Non-pigmented ciliary epithelial cell (primary cell): ENCODE measurements at places on chromosomes 13 and 19.
A peak's percentile ranks its signal among the peaks of the same experiment; 100 is the strongest.

DNA sequence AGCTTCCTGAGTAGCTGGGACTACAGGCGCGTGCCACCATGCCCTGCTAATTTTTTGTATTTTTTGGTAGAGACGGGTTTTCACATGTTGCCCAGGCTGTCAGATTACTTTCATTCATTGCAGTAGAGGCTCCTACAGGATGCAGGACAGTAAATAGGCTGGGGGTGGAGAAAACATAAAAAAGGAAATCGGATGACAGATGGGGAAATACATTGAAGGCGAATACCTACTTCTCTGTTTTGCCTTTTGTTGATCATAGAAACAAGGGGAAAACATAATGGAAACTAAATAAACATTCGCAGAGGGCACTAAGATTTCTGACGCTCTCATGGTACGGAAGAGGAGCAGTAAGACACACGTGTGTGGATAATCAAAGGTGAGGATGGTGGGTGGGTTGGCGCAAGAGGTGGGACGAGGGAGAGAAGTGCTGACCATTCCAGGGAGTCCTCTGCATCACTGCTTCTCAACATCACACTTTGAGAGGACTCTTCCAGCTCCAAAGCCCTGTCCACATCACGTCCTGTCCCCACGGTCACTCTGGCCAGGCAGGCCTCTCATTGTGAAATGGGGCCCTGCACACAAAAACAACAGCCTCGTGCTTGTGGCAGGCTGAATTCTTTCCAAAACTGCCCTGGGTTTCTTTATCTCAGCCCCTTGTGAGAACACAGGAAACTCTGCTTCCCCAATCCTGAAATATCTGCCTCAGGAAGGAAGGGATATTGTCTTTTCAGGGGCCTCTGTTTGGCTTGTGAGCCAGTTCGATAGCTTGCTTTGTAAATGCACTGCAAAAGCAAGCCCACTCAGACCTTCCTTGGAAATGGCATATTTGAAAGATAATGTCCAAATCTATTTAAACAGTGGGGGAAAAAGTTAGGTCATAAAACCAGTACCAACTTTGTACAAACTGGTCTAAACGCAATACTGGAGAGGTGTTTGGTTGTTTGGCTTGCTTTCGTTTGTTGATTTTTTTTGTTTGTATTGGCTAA, 188.5 kb downstream of the FOXO1 start:
- no peak for DNase-seq

GRCh38 chr13:48318821-48319511, 15.4 kb downstream of the RB1 start:
- no peak for DNase-seq

DNA sequence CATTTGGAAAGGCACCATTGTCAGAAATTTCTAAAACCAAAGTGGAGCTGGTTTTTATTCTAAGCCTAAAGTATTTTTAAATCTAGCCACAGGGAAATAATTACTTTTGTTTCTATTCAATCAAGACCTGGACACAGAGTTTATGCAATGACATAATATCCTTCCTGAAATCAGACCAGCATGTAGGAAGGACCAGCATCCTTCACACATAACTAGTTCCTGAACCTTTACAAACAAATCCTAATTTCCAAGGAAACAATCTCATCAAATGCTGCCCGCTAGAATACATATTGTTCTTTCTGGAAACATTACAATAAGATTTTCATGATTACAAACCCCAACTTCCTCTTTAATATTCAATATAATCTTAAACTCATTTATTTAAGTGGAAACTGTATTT, 1.5 kb downstream of the STARD13 start:
- DNase-seq, result no peak

- DNase-seq, result no peak
Observed at GRCh38 chr19:48624791-48625723, 5.8 kb downstream of the SPHK2 start.

DNA sequence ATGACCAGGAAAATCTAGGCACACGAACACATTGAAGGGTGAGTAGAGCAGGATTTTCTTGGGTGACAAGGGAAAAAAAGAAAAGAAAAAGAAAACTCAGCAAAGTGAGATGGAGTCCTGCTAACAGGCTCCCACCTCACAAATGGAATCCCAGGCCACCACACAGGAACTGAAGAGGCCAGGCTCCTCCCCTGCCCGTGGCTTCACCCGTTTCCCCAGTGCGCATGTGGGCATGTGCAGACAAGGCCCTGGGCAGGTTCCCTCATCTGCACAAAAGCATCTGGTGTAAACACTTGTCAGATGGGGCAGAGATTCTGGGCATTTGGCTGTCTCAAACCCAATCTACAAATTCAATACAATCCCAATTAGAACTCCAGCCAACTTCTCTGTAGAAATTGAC, 24.5 kb downstream of the CFAP97D2 start:
- no peak for DNase-seq

GRCh38 chr13:60075850-60076249, 87.9 kb downstream of the DIAPH3 start:
- no peak for DNase-seq

- no peak for DNase-seq
Observed at GRCh38 chr19:42303101-42303464, 659 bp upstream of the PAFAH1B3 start.

DNA sequence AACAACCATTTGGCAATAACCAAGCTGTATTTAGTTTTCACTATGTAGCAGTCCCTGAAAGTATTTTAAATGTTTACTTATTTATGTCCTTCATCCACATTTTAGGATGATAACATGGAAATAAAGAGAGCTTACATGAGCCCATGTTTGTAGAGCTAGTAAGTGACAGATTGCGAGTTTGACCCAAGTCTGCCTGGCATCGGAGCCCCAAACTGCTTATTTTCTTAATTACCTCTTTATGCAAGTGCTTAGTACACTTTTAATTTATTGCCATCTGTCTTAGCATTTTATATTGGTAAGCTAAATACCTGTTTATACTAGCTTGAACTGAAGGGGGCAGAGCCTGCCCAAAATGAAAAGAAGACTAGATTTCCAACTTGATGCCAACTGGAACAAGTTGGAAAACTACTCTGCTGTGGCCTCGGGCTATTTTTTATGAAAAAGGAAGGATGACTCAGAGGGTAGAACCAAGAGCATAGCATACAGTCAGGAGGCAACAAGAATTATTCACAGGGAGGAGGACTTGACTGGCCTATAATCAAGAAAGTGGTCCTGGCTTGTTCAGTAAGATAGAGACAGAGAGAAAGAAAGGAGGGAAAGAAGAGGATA, 150.2 kb downstream of the NDFIP2 start:
- peak; percentile 32 for DNase-seq

- DNase-seq, result no peak
Observed at GRCh38 chr19:33785795-33786194, 10.9 kb upstream of the KCTD15 start.

DNA sequence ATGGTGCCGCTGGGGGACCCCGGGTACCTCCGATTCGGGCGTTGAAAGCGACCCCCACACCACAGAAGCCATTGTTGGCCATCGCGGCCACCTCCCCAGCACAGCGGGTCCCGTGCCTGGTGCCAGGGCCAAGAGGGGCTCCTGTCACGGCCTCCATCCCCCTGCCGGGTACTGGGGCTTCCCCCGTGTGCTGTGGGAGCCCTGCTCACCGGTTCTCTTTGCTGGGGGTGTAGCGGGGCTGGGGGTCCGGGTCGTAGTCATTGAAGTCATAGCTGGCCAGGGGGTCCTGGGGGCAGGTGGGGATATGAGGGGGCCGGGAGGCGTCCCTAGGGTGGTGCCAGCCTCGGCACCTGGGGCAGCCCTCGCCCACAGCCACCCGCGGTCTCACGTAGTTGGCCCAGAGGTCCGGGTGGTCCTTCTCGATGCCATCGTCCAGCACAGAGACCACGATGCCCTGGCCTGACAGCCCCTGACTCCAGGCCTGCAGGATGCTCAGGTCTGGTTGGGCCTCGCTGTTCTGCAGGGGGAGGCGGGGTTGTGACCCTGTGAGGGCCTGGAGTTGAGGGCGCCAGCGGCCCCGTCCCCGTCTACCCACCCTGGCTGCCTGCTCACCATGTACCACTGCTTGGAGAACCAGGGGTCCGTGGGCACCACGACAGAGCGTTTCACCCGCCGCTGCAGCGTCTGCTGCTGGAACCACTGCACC, 2.4 kb downstream of the PCSK4 start:
- no peak for DNase-seq

- DNase-seq, result no peak
Observed at GRCh38 chr19:38496603-38497487, 63.4 kb downstream of the RYR1 start.
